NCI-H82 (cell line): ENCODE measurements at places on chromosomes 12 and 14.
A peak's percentile ranks its signal among the peaks of the same experiment; 100 is the strongest.

DNA sequence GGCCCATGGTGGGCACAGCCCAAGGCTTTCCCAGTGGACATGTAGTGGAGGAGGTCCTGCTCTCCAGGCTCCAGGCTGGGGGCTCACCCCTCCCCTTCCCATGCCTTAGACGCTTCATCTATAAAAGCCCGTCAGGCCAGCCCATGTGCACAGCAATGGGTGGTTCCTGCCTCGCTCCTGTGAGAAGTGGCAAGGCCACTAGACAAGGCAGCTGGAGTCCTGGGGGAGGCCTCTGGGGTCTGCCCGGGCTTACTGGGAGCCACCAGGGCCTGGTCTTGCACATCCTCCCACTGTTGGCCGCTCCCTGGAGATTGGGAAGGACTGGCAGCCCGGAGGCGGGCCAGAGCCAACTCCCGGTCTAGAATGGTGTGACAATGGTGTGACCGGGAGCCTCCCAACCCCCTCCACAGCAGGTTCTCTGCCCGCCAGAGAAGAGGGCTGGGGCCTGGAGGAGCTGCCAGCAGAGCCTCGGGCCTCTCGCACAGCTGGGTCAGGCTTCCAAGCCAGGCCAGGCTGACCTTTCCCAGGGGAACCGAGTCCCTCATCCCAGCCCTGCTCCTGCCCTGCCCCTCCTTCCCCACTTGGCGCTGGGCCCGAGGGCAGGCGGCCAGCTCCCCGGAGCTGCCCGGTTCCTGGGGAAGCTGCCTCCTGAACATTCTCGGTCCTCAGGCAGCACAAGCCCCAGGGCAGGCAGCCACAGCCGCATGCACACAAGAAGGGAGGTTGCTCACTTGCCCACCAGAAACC, 97.9 kb downstream of the RFLNA start:
- DNase-seq, result no peak

- no peak for DNase-seq
Observed at GRCh38 chr12:78880078-78880477, 15.5 kb downstream of the SYT1 start.

- peak; percentile 86 for DNase-seq
Observed at GRCh38 chr12:39892146-39892545, 213.7 kb downstream of the SLC2A13 start.

DNA sequence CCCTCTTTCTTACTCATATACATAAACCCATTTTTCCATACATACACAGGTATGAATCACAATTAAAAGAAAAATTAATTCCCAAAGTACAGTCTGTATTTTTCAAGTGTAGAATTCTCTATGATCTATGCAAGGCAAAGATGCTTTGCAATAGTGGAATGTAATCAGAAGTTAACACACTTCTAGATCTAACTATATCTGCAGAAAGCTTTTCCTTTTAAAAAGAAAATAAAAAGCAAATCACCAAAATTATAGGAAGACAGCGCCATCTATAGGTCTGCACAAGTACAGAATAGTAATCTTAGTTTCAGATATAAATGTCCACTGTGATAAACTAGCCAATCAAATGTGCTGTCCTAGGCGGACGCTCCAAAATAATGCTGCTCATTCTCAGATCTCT, 22.0 kb downstream of the SLC25A21 start:
- DNase-seq, result peak; percentile 37

DNA sequence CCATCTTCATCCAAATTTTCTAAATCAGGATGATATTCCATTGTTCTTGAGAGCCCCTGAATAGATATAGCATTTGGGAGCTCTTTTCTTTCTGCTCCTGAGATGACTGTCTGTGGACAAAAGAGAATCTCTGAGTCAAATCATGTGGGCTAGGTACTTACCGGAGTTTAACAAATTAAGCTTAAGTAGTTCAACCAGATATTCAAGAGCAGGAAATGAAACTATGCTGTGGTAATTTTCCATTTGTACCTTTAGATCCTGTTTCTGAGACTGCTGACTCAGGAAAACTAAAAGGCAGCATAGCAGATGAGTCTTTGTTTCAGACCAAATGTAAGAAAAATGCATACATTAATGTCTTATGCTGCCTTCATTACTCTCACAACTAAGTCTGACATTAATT, at the start of gene CLEC7A:
CLEC7A (minus strand) TSS at position 158 of the 400 bp plus-strand sequence; CDS start at position 41, 117 bp downstream.
- no peak for DNase-seq

DNA sequence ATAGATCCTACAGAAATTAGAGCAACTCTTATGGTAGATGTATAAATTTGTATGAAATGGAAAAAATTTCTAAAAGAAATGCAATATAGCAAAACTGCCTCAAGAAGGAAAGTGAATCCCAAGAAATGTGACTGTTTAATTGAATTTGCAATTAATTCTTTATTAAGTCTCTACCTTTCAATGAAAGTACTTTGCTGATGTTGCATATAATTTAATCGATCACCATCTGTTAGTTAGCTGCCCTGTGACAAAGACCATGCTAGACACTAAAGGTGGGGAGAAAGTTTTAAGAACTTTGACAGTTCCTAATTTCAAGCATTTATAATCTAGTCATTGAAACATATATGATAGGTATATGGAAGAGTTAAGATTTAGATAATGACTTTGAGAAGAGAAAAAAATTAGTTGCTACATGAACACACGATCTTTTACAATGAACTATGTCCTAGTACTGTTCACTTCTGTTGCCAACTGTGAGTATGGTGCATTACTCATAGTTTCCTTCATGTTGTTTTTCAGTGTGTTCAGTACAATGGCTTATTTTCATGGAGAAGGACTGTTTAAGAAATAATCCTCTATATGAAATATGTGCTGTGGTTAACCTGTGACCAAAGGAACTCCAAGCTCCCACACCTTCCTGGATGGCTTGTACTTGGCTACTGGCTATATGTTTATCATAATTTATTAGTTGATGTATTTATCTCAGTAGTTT, 128.4 kb downstream of the METTL25 start:
- no peak for DNase-seq

DNA sequence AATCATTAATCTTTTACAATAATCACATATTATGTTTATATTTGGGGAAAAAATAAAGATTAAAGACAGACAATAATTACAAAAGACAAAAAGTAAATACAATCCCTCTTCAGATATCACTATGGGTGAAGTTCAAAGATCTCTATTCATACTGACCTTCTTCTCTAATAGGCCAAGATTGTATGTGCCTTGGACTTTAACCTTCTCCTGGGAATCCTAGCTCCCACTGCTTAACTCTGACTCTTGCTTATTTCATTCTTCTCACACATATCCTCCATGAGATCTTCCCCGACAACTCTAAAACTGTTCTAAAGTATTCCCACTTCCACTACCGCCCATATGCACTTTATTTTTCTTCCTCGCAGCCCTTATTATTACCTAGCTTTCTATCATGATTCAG, 83.8 kb downstream of the EEA1 start:
- DNase-seq, result no peak

GRCh38 chr14:32761381-32761968, 177.2 kb upstream of the NPAS3 start:
- no peak for DNase-seq

- no peak for DNase-seq
Observed at GRCh38 chr12:114163771-114164170, 197.6 kb upstream of the RBM19 start.
